ENCODE measurements at places on chromosomes 16 and 17.

DNA sequence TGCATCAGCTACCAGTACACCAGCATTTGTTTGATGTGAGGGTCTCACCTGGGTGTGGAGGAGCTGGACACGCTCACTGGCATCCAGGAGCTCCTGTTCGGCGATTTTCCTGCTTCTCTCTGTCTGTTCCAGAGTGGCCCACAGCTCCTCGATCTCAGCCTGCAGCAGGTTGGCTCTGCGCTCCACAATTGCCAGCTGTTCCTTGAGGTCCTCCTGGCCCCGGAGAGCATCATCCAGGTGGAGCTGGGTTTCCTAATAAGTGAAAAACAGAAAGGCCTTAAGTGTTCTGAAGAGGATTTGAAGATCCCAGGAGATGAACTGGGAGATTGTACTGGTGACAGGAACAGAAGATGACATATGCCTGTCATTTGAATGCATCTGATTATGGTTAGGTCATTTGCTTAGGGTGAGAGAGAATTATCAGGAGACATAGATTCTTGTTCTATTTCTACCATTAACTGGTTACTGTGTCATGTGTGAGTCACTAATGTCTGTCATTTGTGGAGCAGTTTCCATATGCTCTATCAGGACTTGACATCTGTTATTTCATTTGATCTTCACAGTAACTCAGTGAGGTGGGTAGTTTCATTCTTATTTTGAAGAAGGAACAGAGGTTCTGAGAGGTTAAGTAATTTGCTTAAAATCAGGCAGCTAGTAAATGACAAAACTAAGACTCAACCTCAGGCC is 21.5 kb upstream of the MYH13 start:
- DNase-seq: no peak

DNA sequence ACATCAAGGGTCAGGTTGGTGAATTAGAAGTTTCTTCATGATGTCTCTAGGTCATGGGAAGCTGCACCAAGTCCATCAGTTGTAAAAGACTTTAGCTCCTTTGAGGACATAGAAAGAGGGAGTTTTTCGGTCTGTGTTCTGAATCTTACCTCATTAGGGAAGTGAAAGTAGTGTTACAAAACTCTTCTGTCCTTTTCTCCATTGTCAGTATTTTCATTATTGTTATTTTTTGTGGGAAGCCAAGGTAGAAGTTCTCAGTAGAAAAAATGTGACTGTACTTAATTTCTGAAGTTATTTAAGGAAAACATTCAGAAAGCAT is 24.2 kb downstream of the MAP3K3 start:
- DNase-seq: no peak

- no peak for DNase-seq
Measured at GRCh38 chr16:24677388-24677787, 52.1 kb upstream of the TNRC6A start.

DNA sequence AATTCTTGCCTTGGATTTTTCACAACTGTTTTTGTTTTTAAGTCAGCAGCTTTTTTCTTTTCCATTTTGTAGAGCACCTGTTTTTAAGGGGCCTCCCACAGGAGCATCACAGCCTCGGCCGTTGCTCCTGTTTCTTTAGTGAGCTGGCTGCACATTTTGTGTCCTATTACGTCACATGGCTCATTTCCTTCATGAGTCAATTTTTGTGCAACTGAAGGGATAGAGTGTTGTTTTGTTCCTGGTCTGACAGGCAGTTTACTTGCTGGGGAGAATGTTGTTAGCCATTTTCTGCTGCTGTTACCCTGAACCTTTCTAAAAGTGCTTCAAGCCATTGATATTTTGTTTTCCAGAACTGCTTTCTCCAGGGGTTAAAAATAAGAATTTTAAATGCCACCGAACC is 45.0 kb upstream of the CRISPLD2 start:
- peak; percentile 89 for DNase-seq

GRCh38 chr16:1457489-1458245 is 13.3 kb upstream of the CCDC154 start:
- no peak for DNase-seq

GRCh38 chr16:67669499-67670101 is 3.0 kb downstream of the C16orf86 start:
- DNase-seq: no peak

DNA sequence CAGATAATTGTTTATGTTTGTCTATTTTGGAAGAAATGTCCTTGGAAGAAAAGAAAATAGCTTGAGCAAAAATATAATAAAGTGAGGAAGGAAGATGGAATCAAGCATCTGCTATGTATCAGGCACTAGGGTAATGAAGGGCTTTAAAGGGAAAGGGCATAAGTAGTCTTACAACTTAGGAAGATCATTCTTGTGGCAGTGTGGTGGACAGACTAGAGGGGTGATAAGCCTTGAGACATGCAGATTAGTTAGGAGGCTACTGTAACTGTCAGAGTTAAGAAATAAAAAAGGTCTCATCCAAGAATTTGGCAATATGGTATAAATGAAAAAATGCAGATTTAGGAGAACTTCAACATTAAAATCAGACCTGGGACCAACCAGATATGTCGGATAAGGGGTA is 14.9 kb downstream of the FAM222B start:
- no peak for DNase-seq

- DNase-seq: peak; percentile 94
Measured at GRCh38 chr17:81553616-81554181, 1.5 kb upstream of the FAAP100 start.

- no peak for DNase-seq
Measured at GRCh38 chr16:50450957-50451356, 82.2 kb upstream of the BRD7 start.

DNA sequence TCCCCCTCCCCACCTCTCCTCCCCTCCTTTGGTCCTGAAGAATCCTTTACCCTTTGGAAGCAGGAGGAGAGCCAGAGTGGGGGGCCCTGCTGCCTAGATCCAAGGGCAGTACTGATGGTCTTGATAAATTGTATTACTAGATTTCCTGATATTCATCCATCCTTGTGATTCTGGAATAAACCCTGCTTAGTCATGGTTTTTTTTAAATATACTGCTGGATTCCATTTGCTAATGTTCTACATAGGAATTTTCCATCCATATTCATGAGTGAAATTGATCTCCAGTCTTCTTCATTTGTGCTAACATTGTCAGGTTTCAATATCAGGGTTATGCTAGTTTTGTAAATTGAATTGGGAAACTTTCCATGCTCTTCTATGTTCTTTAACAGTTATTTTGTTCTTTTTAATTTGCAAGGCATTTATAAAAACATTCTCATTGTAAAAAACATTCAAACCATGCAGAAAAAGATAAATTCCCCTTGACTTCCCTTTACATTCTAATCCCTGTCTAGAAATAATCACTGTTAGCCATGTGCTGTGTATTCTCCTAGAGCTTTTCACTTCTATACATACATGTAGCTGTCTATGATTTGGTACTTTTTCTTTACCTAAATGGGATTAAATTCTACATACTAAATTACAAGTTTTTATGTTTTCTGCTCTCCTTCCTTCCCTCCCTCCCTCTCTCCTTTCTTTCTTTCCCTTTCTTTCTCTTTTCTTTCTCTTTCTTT is 56.7 kb downstream of the CCDC42 start:
- peak; percentile 51 for DNase-seq

GRCh38 chr17:40112191-40112711 is 9.5 kb upstream of the MSL1 start:
- no peak for DNase-seq

- no peak for DNase-seq
Measured at GRCh38 chr16:12358898-12359297, 382.4 kb downstream of the SNX29 start.

- DNase-seq: no peak
Measured at GRCh38 chr16:3718019-3718391, 681 bp upstream of the TRAP1 start.

- no peak for DNase-seq
Measured at GRCh38 chr16:165539-166374, at the start of gene HBM. Gene HBM, plus strand, starts transcription at chr16:165978. Its CDS starts 20 bp downstream, at chr16:165998.

- peak; percentile 79 for DNase-seq
Measured at GRCh38 chr16:1812732-1813163, 13.9 kb downstream of the HAGH start.

DNA sequence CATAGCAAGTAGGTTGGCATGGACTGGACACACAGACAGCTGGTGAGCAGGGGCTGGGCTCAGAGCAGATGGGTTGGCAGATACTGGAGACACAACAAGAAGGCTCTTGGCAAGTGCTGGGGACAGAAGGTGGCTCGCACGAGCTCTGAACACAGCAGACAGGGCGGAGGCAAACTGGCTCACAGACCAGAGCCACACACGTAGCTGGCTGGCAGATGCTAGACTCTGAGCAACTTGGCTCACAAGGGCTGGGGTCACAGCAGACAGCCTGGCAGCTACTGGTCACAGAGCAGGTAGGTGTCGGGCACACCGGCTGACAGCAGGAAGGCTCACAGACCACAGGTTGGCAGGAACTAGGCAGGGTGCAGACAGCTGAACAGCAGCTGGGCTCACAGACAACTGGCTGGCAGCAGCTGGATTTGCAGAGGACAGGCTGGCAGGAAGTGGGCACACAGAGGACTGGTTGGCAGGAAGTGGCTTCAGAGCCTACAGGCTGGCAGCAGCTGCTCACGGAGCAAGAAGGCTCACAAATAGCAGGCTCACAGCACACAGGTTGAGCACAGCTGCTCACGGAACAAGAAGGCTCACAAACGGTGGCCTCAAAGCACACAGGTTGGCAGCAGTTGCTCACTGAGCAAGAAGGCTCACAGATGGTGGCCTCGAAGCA is 725 bp downstream of the KRTAP16-1 start:
- no peak for DNase-seq

DNA sequence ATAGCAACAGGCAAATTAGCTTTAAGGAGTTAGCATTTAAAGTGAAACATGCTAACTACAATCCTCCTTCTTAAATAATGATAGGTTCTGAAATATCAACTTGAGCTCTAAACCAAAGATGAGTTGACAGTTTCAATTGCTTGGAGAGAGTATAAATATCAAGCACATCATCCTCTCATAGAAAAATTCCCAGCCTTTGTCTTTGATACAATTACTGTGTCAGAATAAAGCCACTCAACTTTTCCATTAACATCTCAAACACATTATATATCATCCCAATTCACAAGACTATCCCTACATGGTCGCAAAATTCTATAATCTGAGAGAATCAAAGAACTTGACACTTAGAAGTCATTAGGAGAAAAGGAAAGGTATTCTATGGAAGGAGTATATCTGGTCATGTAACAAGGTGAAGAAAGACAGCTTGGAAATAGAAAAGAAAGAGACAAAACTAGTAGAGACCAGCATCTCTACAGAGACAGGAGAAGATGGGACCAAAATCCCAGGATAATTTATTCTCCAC is 189.8 kb downstream of the CEP112 start:
- DNase-seq: no peak

DNA sequence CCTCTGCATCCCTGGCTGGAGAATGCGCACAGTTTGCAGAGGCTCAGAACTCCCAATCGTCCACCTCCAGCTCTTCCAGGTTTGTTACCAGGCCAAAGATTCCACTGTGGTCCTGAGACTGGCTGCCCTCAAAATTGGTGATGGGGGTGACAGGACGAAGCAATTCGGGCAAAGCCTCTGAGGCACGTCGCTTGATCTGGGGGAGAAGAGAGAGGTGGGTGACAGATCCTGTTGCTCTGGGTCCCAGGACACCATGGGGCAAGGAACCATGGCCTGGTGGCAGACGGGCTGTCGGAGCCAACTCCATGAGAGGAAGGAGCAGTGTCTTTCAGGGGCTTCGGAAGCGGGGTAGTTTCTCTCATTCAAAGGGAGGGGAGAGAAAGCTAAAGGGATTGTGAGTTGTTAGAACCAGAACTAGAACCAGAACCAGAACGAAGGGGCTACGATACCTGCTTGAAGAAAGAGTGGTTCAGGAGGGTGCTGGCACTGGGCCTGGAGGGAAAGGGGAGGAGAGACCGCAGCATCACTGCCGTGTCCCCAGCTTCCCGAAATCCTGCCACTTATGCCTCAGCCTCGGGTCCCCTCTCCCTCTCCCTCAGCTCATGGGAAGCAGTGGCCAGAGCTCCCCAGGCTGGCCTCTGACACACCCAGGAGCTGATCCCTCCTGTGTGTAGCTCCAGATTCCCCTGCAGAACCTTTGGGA is 3.8 kb upstream of the LIMD2 start:
- no peak for DNase-seq

- DNase-seq: no peak
Measured at GRCh38 chr17:67514998-67515397, 137.9 kb downstream of the PITPNC1 start.

GRCh38 chr17:47295874-47296255 is 27.9 kb upstream of the EFCAB13 start:
- DNase-seq: no peak

GRCh38 chr17:74738051-74738996 is 1.3 kb downstream of the RAB37 start:
- no peak for DNase-seq

- no peak for DNase-seq
Measured at GRCh38 chr17:67555855-67556254, 161.9 kb upstream of the NOL11 start.

- no peak for DNase-seq
Measured at GRCh38 chr16:53668869-53669268, 34.8 kb downstream of the RPGRIP1L start.

DNA sequence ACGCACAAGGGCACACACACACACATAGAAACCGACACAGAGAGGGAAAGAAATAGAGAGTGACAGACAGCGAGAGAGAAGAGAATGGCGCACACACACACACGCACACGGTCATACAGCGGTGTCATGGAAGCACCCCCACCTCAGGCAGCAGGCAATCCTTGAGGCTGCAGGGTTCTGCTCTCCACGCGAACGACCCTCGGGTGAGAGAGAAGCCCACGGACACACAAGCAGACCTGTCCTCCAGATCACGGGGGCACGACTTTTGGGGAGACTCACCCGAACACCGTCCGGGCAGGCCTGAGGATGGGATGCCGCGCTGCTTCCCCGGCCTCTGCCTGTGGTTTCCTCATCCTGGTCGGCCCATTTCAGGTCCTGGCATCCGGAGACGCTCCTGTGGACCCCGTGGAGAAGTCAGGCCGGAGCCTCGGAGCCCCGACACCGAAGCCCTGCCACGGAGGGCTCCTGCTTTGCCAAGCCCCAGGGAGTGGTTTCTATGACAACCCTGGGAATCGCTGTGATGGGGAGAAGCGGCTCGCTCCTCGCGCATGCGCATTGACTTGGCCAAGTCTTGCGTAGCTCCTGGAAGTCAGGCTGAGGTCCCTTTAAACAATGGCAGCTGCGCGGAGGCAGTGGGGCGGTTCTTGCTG is 118.2 kb upstream of the KCNJ18 start:
- peak; percentile 85 for DNase-seq

DNA sequence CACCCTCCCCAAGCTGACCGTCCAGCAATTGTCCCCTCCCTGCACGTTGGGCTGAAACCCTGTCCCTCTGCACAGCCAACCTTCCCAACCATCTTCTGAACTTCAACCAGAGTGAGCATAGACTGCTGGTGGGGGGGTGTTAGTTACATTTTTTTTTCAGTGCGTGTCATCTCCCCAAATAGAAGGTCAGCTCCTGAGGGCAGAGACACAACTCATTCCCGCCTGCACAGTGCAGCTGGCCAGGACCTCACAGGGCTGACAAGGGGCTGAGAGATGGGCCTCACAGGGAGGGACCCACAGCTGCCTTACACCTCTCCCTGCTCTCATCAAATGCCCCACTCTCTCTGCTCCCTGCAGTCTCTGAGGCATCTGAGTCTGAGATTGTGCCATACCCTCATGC is 8.4 kb downstream of the SRL start:
- DNase-seq: no peak

- DNase-seq: no peak
Measured at GRCh38 chr17:38743556-38744171, 4.5 kb downstream of the PCGF2 start.

GRCh38 chr16:35255816-35256215 is 1796.4 kb downstream of the TP53TG3F start:
- no peak for DNase-seq
